PC-9 (cell line): ENCODE measurements at places on chromosomes 2 and 18. TPM values are rescaled to one million over a fixed set of nuclear protein-coding genes. Genes with fewer than 3 reads are reported as not detected.

- H3K36me3 ChIP-seq: no peaks in the 10 kb centered on the region
- no peak overlapping the region for H3K27ac ChIP-seq
- no peaks in the 10 kb centered on the region for H3K27me3 ChIP-seq
Observed at GRCh38 chr2:217928324-217929181, 74.2 kb downstream of the TNS1 start.

GRCh38 chr2:227783404-227784138 is 30.1 kb upstream of the CCL20 start:
- H3K4me3 ChIP-seq: no peak overlapping the region
- H3K4me1 ChIP-seq: no peaks in the 10 kb centered on the region
- H3K36me3 ChIP-seq: no peaks in the 10 kb centered on the region
- H3K27me3 ChIP-seq: no peaks in the 10 kb centered on the region
- H3K27ac ChIP-seq: no peak overlapping the region

The SULT1C2 gene
- total RNA-seq: 2.1 and 3.0 TPM in 2 replicates

- no peaks in the 10 kb centered on the region for H3K4me1 ChIP-seq
- no peak for DNase-seq
- no peak overlapping the region for H3K27ac ChIP-seq
- H3K36me3 ChIP-seq: no peaks in the 10 kb centered on the region
Observed at GRCh38 chr18:7256618-7257425, 25.9 kb downstream of the LRRC30 start.

- H3K4me3 ChIP-seq: no peak overlapping the region
- DNase-seq: no peak
- H3K27me3 ChIP-seq: no peaks in the 10 kb centered on the region
- H3K27ac ChIP-seq: no peak overlapping the region
Observed at GRCh38 chr2:239161711-239162140, 239.1 kb downstream of the HDAC4 start.

The SLC40A1 gene
- 8.0 and 8.2 TPM in 2 replicates for total RNA-seq

The CHRND gene
- not detected in 2 replicates for total RNA-seq

DNA sequence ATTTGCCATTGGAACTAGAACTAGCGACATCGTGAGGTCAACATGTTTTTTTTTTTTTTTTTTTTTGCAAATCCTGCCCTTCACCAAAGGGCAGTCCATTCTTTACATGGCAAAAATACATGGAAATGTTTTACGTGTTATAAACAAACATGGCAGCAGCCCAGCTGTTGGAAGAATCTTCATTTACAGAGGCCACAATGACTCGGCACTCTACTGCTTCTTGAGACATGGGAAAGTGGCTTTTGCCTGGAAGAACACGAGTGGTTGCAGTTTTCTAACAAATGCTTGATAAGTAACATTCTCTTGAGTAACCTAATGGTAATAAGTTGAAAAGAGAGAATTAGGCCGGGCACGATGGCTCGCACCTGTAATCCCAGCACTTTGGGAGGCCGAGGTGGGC is 22.8 kb upstream of the POLR1B start:
- no peak for DNase-seq
- no peak overlapping the region for H3K4me3 ChIP-seq
- H3K4me1 ChIP-seq: no peaks in the 10 kb centered on the region
- no peaks in the 10 kb centered on the region for H3K27me3 ChIP-seq
- no peak overlapping the region for H3K27ac ChIP-seq

The UGT1A10 gene
- total RNA-seq: not detected in 2 replicates

DNA sequence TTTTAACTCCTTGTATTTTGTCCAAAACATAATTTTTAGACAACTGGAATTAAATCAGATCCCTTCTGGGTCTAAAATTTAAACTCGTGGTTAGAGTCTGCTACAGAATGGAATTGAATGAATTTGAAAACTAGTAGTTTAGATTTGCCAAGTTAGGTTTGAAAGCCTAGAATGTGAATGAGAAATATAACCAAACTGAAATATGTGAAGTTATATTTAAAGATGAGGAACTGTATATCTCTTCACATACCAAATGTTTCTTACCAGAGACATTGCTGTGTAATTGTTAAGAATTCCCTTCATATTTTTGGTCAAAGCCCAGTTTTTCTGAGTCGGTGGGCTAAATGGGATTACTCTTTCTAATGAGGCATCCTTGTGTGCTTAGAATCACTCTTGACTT is 74.2 kb downstream of the LPIN1 start:
- H3K27me3 ChIP-seq: no peaks in the 10 kb centered on the region
- H3K4me1 ChIP-seq: no peaks in the 10 kb centered on the region
- no peak overlapping the region for H3K27ac ChIP-seq
- no peak overlapping the region for H3K4me3 ChIP-seq
- H3K36me3 ChIP-seq: peaks cover 29% of the 10 kb centered on the region
- DNase-seq: no peak

- no peak for DNase-seq
- no peak overlapping the region for H3K4me3 ChIP-seq
- no peak overlapping the region for H3K27ac ChIP-seq
- peaks cover 39% of the 10 kb centered on the region for H3K4me1 ChIP-seq
Observed at GRCh38 chr2:232607011-232607410, 26.4 kb upstream of the EFHD1 start.
